MV-4-11 (cell line): ENCODE measurements at places on chromosomes 3 and 15.

DNA sequence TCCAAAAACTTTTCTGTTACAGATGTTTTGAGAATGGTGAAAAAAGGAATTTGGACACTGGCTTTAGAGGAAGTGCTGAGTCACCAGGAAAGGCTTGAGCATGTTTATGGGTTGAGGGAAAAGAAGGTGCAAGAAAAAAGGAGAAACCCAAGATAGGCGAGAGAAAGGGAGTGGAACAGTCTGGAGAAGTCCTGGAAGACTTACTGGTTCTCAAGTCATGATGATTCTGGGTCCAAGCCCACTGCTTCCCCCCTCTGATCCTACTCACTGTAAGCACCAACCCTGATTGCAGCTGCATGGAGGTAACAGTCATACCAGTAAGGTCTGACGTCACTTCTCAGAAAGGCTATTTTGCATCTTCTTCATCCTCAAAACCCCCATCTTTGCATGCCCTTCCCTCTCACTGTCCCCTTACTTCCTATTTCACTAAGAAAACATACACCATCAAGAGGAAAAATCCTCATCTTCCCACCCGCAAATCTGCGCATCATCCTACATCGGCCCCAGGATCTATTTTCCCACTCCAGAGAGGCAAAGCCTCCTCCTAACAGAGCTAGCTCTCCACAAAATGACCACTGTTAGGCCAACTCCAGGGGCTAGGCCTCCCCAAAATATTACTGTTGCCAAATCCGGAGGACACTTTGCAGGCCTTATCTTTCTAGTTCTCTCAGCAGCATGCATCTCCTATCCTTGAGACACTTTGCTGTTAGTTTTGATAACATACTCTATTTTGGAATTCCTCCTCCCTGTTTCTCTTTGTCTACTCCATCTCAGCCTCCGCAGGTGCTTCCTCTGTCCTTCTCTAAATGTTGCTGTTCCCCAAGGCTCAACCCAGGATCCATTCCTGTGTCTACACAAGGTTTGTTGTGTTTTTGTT, 3.2 kb upstream of the ATP13A3 start:
- DNase-seq: peak; percentile 35

DNA sequence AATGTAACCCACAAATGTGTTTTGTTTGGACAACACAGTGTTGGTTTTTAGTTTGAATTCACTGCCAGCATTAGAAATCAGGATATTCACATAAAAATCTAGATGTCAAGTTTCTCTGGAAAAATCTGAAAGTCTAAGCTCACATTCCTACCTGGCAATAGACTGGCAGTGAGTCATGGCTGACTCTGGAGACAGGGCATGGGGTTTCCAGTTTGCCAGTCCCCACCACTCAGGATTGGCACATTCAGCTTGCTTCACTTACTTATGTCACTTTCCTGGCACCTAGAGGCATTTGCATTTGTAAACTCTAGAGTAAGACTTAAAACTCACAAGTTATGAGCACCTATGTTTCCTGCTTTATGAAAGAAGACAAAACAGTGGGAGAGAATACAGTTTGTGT, 19.1 kb upstream of the SEC61A1 start:
- no peak for DNase-seq

GRCh38 chr3:180072786-180073185, 36.0 kb upstream of the PEX5L start:
- DNase-seq: no peak

GRCh38 chr15:57493351-57493750, 98.4 kb upstream of the MYZAP start:
- DNase-seq: no peak

DNA sequence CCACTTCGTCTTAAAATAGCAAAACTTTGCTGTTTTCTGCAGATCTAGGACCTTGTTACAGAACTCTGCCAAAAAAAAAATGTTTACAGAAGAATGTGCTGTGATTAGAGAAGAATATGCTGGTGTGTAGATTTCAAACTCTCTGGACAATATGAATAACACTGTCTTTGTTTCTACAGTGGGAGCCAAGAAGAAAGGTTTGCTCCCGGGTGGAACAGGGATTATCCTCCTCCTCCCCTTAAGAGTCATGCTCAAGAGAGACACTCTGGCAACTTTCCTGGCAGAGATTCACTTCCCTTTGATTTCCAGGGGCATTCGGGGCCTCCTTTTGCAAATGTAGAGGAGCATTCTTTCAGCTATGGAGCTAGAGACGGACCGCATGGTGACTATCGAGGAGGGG, 27.3 kb downstream of the RBM6 start:
- DNase-seq: no peak
